Hematopoietic multipotent progenitor cell treated with erythropoietin and hydrocortisone succinate and interleukin-3 and kit ligand, for 15 days (in vitro differentiated cells): ENCODE measurements at places on chromosomes 7 and 10.
A peak's percentile ranks its signal among the peaks of the same experiment; 100 is the strongest.

DNA sequence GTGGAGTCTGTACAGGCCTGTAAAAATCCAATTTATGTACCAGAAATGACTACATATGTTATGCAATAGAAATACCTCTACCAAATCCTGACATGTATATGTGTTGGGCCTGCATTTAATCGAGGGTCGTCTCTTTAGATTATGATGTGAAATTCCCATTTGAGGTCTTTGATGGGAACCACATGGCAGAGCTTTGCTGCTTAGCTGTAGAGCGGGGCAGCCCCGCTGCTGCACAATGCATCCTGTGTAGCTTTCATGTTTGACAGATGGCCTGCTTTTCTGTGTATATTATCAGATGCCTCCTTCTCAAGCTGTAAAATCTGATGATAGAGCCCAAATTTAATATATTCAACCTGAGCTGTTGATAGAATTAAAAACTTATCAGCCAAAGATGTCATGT, 65.8 kb downstream of the RAB18 start:
- no peak for DNase-seq

DNA sequence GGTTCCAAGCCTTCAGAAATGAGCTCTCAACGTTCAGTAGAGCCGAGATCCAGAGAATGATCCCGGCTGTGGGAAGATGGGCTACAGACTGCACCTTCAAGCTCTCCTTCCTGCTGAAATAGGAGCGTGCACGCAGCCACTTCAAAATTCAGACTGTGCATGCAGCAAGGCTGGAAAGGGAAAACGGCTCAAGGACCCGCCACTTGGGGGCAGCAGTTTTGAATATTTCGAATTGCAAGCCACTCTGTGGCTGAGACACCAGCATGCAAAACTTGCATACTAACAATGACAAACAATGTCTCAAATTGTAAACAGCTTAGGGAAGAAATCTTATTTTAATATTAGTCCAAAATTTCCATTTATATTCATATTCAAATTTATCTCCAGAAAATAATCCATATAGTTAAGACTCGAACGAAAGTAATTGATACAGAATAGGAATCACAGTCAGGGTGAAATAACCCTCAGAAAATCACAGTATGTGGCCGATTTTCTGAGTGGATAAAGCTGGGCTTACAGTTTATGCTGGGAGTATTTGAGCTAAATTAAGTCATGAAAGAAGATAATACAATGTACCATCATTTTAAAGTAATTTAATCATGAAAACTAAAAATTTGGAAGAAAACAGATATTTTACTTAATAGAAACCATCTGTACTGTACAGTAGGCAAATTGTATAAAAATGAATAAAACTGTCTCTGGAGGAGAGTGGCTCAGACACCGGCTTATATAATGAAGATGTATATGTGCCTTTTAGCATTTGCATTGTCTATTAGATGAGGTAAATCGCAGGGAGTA, 137.9 kb upstream of the MKI67 start:
- peak; percentile 3 for DNase-seq

- DNase-seq = no peak
Observed at GRCh38 chr10:112967200-112967599, 17.2 kb downstream of the TCF7L2 start.

DNA sequence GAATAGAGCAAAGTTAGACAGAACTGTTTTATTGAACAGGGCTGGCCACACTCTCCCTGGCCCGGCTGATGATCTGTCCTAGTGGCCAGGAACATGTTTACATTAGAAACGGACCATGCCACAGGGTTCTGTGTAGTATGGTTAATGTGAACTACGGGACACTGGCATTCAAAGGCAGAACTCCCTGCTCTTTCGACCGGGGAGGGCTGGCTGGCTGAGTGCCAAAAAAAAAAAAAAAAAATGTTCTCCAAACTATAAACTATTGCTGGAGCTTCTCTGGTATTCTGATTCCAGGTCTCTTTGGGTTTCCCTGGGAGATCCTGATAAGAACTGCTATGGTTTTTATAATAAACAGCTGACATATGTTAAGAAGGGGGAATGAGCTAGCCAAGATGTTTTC, 1262.6 kb upstream of the SORCS1 start:
- DNase-seq = no peak
